PC-3 (cell line): ENCODE measurements at places on chromosomes 7 and 10. TPM values are rescaled to one million over a fixed set of nuclear protein-coding genes. Genes with fewer than 3 reads are reported as not detected.

The KIAA1549 gene
- total RNA-seq = 7.5 and 8.2 TPM in 2 replicates

DNA sequence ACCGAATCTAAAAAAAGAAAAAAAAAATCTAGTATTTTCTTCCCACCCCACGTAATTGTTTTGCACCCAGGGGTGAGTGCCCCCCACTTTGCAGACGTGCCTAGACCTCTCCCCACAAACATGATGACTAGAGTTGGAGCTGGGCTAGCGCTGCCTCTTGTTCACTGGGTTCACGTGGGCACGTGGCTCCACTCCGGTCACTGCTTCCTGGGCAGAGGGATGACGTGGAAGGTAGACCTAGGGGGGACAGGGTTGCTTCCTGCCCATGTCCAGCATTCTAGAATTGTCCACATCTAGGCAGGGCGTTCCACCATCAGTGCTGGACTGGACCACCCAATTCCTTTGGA lies 861 bp upstream of the LIMK1 start:
- peaks cover 8% of the 10 kb centered on the region for H3K36me3 ChIP-seq
- H3K27me3 ChIP-seq = no peaks in the 10 kb centered on the region
- no peak overlapping the region for H3K4me3 ChIP-seq
- no peak for DNase-seq
- no peak overlapping the region for H3K27ac ChIP-seq

DNA sequence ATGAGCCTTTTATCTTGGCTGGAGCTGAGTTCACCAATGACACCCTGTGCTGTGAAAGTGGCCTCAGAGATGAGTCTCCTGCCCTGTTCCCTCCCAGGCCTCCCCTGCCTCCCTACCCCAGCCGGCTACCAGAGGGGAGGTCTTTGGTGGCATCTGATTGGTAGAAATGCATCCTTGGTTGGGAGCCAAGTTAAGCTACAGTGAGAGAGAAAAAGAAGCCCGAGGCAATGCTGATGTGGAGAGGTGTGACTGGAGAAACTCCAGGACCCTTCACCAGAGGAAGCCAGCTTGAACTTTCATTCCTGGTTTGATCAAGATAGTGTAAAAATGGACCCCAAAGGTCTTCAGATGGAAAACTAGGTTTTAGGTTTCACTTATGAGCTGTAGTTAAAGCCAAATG lies 191.1 kb upstream of the TCF7L2 start:
- no peaks in the 10 kb centered on the region for H3K27me3 ChIP-seq
- H3K27ac ChIP-seq = no peak overlapping the region
- H3K4me3 ChIP-seq = no peak overlapping the region

DNA sequence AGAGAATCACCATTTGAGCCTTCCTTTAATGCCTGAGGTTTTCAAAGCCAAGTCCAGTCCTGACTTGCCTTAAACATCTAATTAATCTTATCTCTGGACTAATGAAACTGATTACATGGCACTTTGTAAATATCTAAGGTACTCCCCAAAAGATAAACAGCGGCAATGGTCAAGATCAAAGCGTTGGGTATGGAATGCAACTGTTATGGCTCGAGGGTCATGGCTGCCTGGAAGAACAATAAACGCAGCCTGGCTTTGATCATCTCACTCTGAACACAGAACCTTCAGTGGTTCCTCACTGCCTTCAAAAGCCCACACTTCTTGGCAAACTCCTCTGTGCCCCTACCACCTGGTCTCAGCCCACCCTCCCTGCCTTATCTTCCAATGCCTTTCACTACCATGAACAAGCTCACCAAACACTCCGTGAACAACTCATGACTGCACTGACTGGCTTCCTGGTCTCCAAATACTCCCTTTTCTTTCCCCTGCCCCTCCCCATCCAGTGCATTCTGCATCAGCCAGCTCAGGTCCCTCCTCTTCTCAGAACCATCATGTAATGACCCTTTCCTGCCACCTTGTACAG lies 150.2 kb upstream of the NFE2L3 start:
- H3K4me3 ChIP-seq = no peak overlapping the region
- H3K36me3 ChIP-seq = no peaks in the 10 kb centered on the region
- H3K27ac ChIP-seq = no peak overlapping the region
- no peak for DNase-seq
- H3K27me3 ChIP-seq = peaks cover 48% of the 10 kb centered on the region
- no peaks in the 10 kb centered on the region for H3K4me1 ChIP-seq

The SFTPD gene
- total RNA-seq = not detected in 2 replicates

- H3K36me3 ChIP-seq = no peaks in the 10 kb centered on the region
- no peak overlapping the region for H3K27ac ChIP-seq
- H3K4me3 ChIP-seq = no peak overlapping the region
- DNase-seq = no peak
Measured at GRCh38 chr10:113970641-113971040, 73.0 kb upstream of the ADRB1 start.

The AGMO gene
- total RNA-seq = 0.11 TPM in 1 of 2 replicates, not detected in the other

DNA sequence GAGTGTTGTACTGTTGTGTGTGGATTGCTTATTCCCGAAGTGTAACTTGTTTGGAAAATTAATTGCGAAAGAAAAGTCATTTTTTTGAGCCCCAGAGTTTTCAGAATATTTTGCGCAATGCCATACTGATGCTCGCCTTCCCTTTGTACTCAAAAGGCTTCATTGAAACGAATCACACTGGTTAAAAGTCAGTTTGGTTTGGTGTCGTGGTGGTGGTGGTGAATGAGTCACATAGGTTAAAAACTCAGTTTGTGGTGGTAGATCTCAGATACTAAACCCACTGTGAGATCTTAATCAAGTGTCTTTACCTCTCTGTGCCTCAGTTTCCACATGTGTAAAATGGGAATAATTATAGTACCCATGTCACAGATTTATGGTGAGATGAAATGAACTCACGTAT lies 61.1 kb upstream of the IL6 start:
- no peak overlapping the region for H3K4me3 ChIP-seq
- no peaks in the 10 kb centered on the region for H3K27me3 ChIP-seq
- peak; percentile 49 for DNase-seq
- no peaks in the 10 kb centered on the region for H3K36me3 ChIP-seq
- peak overlapping the region; percentile 99 for H3K27ac ChIP-seq

DNA sequence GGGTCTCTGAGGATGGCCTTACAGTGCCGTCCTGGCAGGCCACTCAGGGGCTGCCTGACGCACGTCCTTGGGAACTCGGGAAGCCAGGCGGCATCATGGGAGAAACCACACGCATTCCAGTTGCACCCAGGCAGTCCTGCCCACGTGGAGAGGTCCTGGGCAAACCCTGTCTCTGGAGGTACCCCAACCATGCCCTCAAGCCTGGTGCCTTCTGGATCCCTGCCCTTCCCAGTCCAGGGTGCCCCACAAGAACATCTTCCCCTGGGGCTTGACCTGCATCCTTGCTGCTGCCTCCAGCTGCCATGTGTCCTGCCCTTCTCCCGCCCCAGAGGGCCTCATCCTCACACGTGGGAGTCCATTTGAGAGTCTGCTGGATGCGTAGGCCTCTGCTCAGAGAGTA lies 200.3 kb upstream of the PPP2R2D start:
- peaks cover 33% of the 10 kb centered on the region for H3K27me3 ChIP-seq
- H3K4me3 ChIP-seq = no peak overlapping the region
- H3K36me3 ChIP-seq = no peaks in the 10 kb centered on the region
- DNase-seq = no peak
- H3K4me1 ChIP-seq = no peaks in the 10 kb centered on the region

The NKX1-2 gene
- 0.36 and 0.86 TPM in 2 replicates for total RNA-seq

The FAM24B gene
- total RNA-seq = 5.2 and 12.4 TPM in 2 replicates

The ACSM6 gene
- not detected in 2 replicates for total RNA-seq

The PTPN20 gene
- total RNA-seq = 3.6 and 3.9 TPM in 2 replicates

DNA sequence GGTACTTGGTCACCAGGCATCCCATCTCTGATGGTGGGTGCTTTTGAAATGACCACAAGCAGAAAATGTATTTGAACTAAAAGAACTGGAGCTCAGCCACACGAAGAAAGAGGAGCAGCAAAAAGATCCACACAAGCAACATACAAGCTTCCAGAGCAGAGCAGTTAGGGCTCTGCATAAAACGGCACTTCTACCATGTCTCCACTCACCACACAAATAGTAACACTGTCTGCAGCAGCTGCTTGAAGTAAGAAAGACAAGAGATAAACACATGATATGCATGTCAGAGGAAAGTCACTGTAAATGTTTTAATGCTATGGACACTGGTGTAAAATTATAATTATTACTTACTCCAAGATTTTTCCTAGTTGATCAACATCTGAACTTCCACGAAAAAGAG lies 32.5 kb upstream of the FAM133B start:
- H3K36me3 ChIP-seq = no peaks in the 10 kb centered on the region
- peaks cover 25% of the 10 kb centered on the region for H3K4me1 ChIP-seq
- no peak overlapping the region for H3K4me3 ChIP-seq
- H3K27me3 ChIP-seq = no peaks in the 10 kb centered on the region

GRCh38 chr7:66679633-66680244 lies 51.1 kb downstream of the KCTD7 start:
- no peak overlapping the region for H3K27ac ChIP-seq
- no peaks in the 10 kb centered on the region for H3K36me3 ChIP-seq
- H3K27me3 ChIP-seq = no peaks in the 10 kb centered on the region
- peaks cover 7% of the 10 kb centered on the region for H3K4me1 ChIP-seq
- no peak for DNase-seq
- no peak overlapping the region for H3K4me3 ChIP-seq

The EGR2 gene
- total RNA-seq = 2.7 and 2.8 TPM in 2 replicates

- H3K27me3 ChIP-seq = no peaks in the 10 kb centered on the region; the same call in 1 of the 2 replicates
- no peaks in the 10 kb centered on the region for H3K4me1 ChIP-seq
- DNase-seq = no peak
- no peaks in the 10 kb centered on the region for H3K36me3 ChIP-seq
- H3K27ac ChIP-seq = no peak overlapping the region
- no peak overlapping the region for H3K4me3 ChIP-seq
Measured at GRCh38 chr7:141304291-141304690, 230.4 kb downstream of the TMEM178B start.

The ANKRD1 gene
- 2.8 and 3.5 TPM in 2 replicates for total RNA-seq

- H3K27me3 ChIP-seq = no peaks in the 10 kb centered on the region
- no peaks in the 10 kb centered on the region for H3K4me1 ChIP-seq
- H3K36me3 ChIP-seq = peaks cover 52% of the 10 kb centered on the region
- H3K27ac ChIP-seq = no peak overlapping the region
Measured at GRCh38 chr7:106255246-106255645, 29.5 kb downstream of the NAMPT start.

DNA sequence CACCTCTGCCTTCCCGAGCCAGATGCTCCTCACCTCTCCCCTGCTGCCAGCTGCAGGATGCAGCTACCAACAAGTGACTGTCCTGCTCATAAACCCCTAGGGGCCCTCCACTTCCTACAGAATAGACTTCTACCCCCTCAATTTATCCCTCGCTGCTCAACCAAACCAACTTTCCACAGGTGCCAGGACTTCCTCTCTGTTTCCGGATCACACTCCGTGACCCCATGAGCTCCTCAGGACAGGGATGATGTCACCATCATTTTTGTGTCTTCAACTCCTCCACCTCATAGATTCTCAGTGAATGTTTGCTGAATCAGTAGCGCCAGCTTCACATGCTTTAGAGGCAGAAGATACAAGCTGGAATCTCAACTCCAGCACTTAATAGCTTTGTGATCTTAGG lies 25.8 kb upstream of the ADRB1 start:
- no peak overlapping the region for H3K4me3 ChIP-seq
- H3K4me1 ChIP-seq = no peaks in the 10 kb centered on the region
- no peaks in the 10 kb centered on the region for H3K36me3 ChIP-seq
- no peak for DNase-seq
- H3K27ac ChIP-seq = no peak overlapping the region
- H3K27me3 ChIP-seq = no peaks in the 10 kb centered on the region

GRCh38 chr7:105666324-105666723 lies 85.0 kb upstream of the EFCAB10 start:
- H3K27ac ChIP-seq = no peak overlapping the region
- H3K36me3 ChIP-seq = no peaks in the 10 kb centered on the region
- H3K4me3 ChIP-seq = no peak overlapping the region

The ZNF365 gene
- total RNA-seq = 19.0 and 20.2 TPM in 2 replicates

DNA sequence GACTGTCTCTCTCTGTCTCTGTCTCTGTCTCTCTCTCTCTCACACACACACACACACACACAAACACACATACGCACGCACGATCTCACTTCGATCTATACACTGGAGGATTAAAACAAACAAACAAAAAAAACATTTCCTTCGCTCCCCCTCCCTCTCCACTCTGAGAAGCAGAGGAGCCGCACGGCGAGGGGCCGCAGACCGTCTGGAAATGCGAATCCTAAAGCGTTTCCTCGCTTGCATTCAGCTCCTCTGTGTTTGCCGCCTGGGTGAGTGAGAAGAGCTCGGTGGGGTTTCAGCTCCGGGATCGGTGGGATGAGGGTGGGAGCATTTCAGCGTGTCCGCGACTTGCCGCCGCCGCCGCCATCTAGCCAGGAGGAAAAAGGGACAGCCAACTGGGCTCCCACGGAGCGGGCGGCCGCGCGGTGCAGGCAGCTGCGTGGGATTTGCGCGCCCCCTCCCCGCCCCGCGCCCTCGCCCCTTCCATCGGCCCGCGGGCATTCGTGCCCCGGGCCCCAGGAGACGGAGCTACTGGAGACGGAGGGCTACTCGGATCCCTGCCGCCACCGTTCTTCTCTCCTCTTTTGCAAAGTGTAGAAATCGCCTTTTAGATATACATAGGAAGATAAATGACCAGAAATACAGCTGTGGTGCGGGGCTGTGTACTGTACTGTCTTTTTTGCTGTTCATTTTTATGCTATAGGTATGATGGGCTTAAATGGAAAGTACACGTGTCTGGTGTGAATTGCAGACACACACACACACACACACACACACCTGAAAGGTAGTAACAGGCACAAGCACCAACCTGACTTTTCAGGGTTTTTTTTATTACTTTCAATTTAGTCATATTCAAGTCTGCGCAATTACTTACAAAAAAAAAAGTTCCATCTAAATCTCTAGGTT lies 581 bp downstream of the PTPRZ1 start:
- no peak overlapping the region for H3K27ac ChIP-seq
- peaks cover 61% of the 10 kb centered on the region for H3K27me3 ChIP-seq
- H3K36me3 ChIP-seq = no peaks in the 10 kb centered on the region
- DNase-seq = no peak

GRCh38 chr10:12332572-12333379 lies 16.6 kb upstream of the CAMK1D start:
- peak overlapping the region; percentile 49 for H3K4me3 ChIP-seq
- no peak for DNase-seq
- H3K27me3 ChIP-seq = no peaks in the 10 kb centered on the region

DNA sequence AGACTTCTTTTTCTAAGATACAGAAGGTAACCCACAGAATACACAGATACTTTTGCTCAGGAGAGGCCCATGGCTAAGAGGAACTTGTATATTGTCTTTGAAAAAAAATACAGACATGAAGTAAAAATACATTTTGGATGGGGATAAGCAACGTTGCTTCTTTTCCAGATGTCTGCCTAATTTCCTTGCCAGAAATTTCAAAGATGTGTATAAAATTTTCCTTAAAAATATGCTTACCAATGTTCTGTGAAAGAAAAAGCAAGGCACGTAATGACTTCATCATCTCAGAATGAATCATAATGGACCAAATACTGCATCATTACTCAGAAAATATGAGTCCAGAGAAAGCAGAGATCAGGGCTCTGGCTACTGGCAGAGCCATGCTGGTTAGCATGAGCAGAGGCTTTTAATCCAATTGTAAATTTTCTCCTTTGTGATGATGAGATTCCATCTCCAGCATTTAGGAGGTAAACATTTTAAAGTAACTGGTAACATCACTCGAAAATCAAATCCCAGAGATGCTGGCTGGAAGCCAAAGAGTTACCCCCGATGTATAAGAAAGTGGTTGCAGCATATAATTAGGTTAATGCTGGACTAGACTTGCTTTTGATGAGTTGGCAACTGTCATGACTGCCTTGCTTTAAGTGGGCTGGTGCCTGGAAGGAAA lies 272.5 kb downstream of the SEMA3A start:
- no peaks in the 10 kb centered on the region for H3K27me3 ChIP-seq
- no peaks in the 10 kb centered on the region for H3K36me3 ChIP-seq
- no peak overlapping the region for H3K27ac ChIP-seq
- no peaks in the 10 kb centered on the region; the same call in 1 of the 2 replicates for H3K4me1 ChIP-seq
- DNase-seq = no peak
- no peak overlapping the region for H3K4me3 ChIP-seq

The SERPINE1 gene
- 46.1 and 52.5 TPM in 2 replicates for total RNA-seq
